ENCODE measurements at places on chromosomes 3 and 15. TPM values are rescaled to one million over a fixed set of nuclear protein-coding genes. Genes with fewer than 3 reads are reported as not detected.

- no peak for DNase-seq
These were observed 35.1 kb downstream of the CCDC54 start for GRCh38 chr3:107412376-107412775.

GRCh38 chr3:119819806-119820205 is 37.9 kb downstream of the NR1I2 start:
- no peak for DNase-seq

DNA sequence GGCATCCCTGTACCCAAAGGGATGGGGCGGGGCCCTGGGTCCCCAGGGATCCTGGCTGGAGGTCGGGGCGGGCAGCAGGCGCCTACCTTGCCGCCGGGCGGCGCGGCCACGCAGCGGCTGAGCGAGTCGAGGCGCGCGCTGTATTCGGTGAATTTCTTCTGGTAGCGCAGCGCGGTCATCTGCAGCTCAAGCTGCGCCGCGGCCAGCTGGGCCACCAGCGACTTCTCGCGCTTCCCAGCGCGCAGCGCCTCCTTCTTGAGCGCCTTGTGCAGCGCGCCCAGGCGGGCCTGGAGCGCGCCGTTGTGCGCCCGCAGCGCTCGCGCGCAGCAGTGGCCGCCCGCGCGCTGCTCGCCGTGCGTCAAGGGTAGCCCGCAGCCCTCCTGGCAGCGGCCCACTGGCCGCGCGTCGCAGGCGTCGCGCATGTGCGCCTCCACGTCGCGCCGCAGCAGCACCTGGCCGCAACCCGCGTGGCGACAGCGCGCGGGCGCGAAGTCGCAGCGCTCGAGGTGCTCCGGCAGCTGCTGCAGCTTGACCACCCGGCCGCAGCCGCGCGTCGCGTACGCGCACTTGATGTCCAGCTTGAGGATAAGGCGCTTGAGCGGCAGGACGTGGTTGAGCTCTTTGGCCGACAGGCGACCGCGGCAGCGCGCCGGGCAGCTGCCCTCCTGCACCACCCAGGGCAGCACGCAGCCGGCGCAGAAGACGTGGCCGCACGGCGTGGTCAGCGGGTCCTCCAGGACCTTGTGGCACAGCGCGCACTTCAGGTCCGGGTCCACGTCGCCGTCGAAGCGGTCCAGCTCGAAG is 522 bp downstream of the PDZRN3 start:
- peak; percentile 70 for DNase-seq

DNA sequence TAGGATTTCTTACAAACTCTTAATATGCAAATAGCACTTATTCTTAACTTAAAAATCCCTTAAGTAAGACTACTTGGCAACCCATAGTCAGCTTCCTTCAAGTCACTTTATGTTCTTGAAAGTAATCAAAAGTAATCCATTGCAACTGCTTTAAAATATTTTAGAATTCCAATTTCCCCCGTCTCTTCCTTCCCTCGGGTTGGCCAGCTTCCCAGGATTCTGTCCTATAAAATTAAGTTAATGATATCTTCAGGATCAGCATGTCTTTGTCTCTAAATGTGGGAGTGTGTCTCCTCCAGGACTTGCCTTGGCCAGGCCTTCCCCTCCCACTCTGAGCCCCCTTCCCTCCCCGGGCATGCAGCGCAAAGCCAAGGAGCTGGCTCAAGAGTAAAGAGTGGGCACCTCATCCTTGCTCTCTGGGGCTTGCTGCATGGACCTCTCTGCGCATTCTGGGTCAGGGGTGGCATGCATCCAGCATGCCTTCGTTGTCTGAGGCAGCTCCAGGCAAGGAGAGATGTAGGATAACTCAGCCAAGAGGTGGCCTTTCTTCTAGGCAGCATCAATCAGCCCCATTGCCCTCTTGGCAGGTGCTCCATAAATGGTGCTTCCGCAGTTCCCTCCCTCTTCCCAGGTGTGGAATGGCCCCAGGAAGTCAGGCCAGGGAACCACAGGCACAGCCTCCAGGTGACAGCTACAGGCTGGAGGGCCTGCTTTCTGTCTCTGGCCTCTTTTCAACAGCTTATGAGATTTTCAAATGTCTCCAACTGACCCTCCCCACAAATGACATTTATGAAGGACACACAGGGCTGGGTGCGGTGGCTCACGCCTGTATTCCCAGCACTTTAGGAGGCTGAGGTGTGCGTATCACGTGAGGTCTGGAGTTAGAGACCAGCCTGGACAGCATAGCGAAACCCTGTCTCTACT is 108.7 kb upstream of the ALDH1A3 start:
- DNase-seq: peak; percentile 5

- no peak for DNase-seq
These were observed 53.7 kb downstream of the CGGBP1 start for GRCh38 chr3:88005066-88005465.

DNA sequence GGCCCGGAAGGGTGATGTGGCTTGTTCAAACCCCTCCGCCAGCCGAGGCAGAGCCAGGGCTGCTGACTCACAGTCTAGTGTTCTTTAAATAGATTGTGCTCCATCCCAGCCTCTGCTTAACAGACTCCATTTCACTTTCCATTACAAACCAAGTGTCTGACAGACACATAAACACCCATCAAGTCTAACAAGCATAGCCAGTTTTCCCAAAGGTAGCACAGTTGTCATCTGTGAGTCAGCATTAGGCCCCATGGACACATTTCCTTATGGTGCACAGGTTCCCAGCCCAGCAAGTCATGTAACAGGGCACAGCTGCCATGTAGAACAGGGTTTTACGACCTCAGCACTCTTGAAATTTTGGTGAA is 109.9 kb upstream of the RAP2B start:
- DNase-seq: no peak

DNA sequence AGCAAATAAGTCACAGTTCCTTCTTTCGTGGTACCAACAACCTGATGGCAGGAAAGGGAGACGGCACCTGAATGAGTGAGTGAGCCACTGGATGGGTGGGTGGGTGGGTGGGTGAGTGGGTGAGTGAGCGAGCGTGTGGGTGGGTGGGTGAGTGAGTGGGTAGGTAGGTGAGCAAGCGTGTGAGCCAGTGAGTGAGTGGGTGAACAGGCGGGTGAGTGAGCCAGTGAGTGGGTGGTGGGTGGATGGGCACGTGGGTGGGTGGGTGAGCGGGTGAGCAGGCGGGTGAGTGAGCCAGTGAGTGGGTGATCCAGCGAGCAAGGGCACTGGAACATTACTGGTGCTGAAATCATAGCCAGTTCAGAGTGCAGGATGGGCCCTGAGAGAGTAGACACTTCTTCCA is 152.8 kb downstream of the MEGF11 start:
- DNase-seq: no peak

- DNase-seq: no peak
These were observed 7.1 kb downstream of the C3orf85 start for GRCh38 chr3:109143646-109144045.

DNA sequence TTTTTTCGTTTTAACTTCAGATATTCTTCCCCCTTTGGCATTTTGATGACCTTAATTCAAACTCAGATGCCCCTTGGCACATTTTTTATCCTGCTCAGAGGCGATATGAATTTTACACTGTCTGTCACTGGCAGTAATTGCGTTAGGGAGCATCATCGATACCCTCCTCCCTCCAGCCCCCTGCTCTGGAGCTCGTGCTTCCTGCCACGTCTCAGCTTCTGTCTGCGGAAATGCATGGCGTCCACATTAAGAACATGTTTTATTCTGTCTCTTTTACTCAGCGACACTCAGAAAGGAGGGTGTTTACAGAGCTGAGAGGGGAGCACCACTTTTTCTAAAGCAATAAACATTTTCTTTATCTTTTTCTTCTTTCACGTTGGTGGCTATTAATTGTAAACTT is 254.2 kb downstream of the EBLN2 start:
- DNase-seq: no peak

- DNase-seq: no peak
These were observed 40.9 kb upstream of the MRPL3 start for GRCh38 chr3:131543714-131544113.

DNA sequence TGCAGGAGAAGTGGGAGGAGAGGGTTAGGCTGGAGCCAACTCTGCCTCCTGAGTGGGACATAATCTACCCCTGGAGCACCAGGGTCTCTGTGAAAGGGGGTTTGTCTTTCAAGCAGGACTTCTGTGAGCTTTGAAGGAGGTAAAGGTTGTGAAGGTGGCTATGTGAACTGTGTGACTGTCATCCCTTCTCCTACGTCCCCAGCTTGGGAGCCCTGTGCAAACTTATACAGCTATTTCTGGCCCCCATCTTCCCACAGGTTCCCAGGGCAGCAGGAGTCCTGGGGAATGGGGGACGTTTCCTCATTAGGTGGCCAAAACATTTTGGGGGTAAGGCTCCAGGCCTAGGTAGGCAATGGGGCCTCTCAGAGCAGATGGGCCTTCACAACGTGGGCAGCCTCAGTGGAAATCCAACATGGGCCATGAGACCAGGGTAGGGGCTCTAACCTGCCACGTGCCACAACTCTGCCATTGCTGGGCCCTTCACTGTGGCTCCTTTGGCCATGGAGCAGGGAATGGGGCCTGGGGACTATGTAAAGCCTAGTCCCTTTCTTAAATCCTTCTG is 3.5 kb downstream of the VIPR1 start:
- DNase-seq: peak; percentile 5

- no peak for DNase-seq
These were observed 136.9 kb upstream of the EIF1B start for GRCh38 chr3:40172560-40172959.

DNA sequence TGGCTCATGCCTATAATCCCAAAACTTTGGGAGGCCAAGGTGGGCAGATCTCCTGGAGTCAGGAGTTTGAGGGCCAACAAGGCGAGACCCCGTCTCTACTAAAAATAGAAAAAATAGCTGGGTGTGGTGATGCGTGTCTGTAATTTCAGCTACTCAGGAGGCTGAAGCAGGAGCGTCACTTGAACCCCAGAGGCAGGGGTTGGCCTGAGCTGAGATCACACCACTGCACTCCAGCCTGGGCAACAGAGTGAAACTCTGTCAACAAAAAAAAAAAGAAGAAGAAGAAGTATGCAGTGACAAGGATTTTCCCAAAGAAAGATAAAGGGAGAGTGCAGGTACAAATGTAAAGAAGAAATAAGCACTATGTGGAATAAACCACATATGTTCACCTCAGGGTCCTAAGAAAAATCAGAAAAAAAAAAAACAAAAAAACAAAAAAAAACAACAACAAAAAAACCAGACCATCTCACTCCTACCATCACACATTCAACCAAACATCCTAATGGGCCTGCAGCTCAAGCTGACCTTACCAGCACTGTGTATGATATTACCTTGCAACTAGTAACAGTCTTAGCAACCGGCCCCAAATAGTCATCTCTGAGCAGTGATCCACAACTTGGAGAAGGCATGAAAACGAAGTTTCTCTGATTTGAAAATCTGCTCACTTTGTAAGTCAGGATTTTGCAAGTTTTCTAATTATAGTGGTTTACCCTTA is 296.7 kb upstream of the PROK2 start:
- DNase-seq: no peak

DNA sequence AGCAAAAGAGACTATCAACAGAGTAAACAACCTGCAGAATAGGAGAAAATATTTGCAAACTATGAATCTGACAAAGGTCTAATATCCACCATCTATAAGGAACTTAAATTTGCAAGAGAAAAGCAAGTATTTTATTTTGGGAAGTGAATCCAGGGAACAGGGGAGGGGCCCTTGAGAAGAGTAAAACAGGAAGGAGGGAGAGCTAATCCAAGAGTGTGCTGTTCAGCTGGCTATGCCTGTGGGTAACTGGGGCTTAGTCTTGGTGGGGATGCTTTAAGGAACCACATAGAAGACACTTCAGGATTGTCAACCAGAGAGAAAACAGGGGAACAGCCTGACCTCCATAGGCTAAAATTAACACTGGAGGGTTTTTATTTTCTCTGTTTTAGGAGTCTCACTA is 3.9 kb upstream of the HHLA2 start:
- DNase-seq: no peak

DNA sequence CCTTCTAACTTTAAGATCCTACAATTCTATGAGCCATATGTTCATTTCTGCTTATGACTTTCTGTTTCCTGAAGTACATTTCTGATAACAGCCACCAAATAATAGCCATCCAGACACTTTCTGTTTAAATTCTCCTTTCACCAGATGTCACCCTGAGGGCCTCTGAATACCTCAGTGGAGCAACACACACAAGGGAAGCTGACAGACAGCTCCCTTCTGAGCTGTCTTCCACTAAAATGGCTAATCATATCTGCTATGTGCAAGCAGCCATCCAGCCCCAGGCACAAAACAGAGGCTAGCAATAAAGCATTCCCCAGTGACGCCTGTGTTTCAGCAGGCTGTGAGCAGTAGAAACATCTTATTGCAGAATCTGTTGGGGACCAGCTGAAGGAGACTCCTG is 666.6 kb upstream of the UBE2E2 start:
- DNase-seq: no peak

- DNase-seq: no peak
These were observed 36.4 kb downstream of the ETFA start for GRCh38 chr15:76274821-76275220.

DNA sequence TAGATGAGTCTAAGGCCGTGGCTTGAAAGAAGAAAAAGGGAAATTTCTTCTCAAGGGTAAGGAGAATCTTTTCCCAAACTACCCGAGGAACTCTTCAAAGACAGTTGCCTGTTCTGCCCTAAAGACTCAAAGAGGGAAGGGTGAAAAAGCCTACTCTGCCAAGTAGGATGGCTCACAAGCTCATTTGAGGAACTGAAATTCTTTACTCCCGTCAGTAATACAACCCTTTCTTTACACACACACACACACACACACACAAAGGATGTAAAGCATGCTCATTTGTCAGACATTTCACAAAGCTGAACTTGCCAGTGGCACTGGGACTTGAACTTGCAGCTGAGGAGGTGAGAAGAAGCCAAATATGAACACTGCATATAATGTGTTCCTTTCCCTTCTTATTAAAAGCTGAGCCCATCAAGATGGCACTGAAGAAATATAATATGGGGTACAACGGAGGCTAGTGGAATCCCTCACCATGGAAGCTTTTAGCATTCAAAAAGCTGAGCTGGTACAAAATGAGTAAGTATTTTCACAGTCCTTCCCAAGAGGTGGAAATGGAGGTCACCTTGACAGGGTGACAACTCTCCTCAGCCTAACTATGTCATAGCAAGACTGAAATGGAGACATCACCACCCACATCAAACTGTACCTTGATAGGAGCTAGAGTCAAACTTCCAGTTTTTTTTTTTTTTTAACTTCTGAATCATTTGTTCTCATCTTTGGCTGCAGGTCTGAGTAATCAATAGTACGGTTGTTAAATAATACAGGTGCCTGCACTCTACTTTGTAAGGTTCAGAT is 57.6 kb downstream of the TAFA4 start:
- DNase-seq: no peak

GRCh38 chr3:151707216-151707615 is 26.5 kb upstream of the AADACL2 start:
- no peak for DNase-seq

- no peak for DNase-seq
These were observed 980.3 kb downstream of the CADM2 start for GRCh38 chr3:85939074-85939482.

GRCh38 chr3:2706144-2706835 is 403.9 kb downstream of the IL5RA start:
- no peak for DNase-seq

GRCh38 chr3:132790806-132791205 is 68.6 kb upstream of the NPHP3 start:
- DNase-seq: no peak

- no peak for DNase-seq
These were observed 25.4 kb downstream of the HES1 start for GRCh38 chr3:194161131-194162045.

- DNase-seq: no peak
These were observed 597.3 kb downstream of the NAALADL2 start for GRCh38 chr3:175456466-175456865.

CPLX3 gene
- 0.09 TPM for total RNA-seq

GASK1A gene
- total RNA-seq: 7.7 TPM

STRIT1 gene
- 0.33 TPM for total RNA-seq

CSPG4 gene
- total RNA-seq: 3.6 TPM

IFT57 gene
- total RNA-seq: 28.4 TPM

B3GALNT1 gene
- 6.0 TPM for total RNA-seq

CTXN2 gene
- total RNA-seq: 0.07 TPM

ADCY5 gene
- 26.8 TPM for total RNA-seq
